HepG2 (cell line): ENCODE measurements at places on chromosomes 7 and 10. TPM values are rescaled to one million over a fixed set of nuclear protein-coding genes. Genes with fewer than 3 reads are reported as not detected.

The GPR37 gene
- not detected in 2 replicates for polyA plus RNA-seq

The CALHM1 gene
- not detected in 2 replicates for polyA plus RNA-seq

DNA sequence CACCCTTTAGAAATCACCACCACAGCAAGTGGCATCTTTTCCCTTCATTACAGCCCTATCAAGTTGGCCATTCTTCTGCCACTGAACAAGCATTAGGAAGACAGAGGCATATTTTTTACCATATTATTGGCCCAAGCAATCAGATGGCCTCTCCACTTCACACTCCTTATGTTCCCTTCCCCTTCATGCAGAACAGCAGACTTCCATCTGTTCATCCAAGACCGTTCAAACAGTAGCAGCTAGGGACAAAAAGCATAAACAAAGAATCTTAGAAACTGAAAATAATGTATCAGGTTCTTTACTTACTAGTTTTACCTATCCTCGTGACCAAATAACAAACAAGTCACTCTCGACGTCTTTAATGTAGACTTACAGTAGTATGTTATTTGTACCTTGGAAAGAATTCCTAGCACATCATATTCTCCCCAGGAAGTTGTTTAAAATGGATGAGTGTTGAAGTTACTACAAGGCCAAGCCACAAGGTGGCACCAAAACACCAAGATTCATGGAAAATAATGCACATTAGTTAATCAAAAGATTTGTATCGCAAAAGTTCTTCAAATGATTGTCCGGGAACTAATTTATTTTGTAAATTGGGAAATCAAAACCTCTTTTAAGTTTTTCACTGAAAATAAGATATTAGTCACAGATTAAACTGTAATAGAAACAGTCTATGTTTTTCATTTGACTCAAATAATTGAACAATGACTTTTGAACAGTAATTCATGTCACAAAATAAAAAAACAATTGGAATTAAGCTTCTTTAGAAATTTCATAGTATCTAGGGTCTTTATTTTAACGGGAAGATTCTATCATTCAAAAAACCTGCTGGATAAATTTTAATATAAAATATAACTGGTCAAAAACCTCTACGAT, 112.1 kb downstream of the VPS41 start:
- DNase-seq, result peak; percentile 46

DNA sequence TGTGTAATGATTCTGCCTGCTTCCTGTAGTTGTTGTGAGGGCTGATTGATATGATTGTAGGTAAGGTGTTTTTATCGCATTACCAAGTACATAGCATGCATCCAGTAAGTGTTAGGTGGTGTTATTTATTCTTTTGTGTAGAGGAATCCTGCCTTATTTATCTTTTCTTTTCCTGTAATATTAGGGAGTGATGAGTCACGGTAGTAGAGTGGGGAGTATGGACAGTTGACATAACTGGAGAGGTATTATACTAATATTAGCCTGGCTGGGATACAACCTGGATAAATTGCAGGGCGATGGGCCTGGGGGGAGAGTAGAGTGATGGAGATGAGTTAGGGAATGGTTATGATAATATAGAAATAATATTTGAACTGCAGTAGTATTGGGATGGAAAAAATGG, 9.8 kb downstream of the SDK1 start:
- no peak for DNase-seq

DNA sequence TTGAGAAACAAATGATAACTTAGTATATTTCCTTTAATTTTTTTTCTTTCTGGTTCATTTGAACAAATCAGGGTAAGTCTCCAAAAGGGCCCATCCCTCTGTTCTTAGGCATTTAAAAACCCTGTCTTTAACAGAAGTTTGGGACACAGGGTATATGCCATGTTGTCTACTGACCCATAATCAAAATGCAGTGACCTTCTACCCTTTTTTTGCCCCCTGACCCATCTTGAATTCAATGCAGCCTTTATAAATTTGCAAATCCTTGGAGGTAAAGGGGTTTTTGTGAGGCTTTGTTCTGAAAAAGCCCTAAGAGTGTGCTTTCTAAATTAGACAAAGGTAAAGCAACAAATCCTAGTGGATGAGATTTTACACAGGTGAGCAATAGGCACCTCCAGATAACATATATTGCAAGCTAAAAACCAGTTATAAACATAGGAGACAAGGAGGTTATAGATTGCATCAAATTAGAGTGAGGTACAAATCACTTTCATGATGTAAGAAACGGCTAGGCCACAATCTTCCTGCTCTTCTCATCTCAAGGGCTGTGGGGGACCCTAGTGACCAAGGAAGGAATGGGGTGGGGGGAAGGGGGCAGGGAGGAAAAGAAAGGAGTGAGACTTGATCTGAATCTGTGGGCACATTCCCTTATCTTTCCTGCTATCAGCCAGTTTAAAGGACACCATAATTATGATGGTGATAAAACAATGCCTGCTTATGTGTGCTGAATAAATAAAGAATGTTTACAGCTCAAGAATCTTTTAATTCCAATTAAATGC, 2.7 kb downstream of the SKIDA1 start:
- no peak for DNase-seq

GRCh38 chr10:132560241-132560731, 22.7 kb downstream of the INPP5A start:
- DNase-seq, result no peak
